ENCODE measurements at places on chromosomes 11 and 22. TPM values are rescaled to one million over a fixed set of nuclear protein-coding genes. Genes with fewer than 3 reads are reported as not detected.

Gene FOSL1
- 17.5 TPM for total RNA-seq

Gene DCHS1
- total RNA-seq, result 1.3 TPM

Gene POU2AF3
- total RNA-seq, result not detected

Gene SYT9
- total RNA-seq, result under 0.01 TPM

Gene DRD4
- not detected for total RNA-seq

Gene PARVA
- 38.6 TPM for total RNA-seq

Gene UBQLNL
- not detected for total RNA-seq

Gene RCN1
- total RNA-seq, result 328 TPM

Gene CXCR5
- not detected for total RNA-seq

Gene NXPE1
- not detected for total RNA-seq

Gene ELMOD1
- total RNA-seq, result 2.8 TPM

Gene TLCD5
- 11.6 TPM for total RNA-seq

Gene ART1
- total RNA-seq, result not detected

Gene OR6T1
- not detected for total RNA-seq

Gene OR51B5
- 0.28 TPM for total RNA-seq

Gene GSTT2
- total RNA-seq, result 0.56 TPM

Gene HEPHL1
- not detected for total RNA-seq

Gene SMIM35
- total RNA-seq, result not detected

Gene OR4D5
- not detected for total RNA-seq

Gene MRGPRX4
- not detected for total RNA-seq

Gene CEP126
- total RNA-seq, result 2.8 TPM

Gene BAIAP2L2
- total RNA-seq, result 1.7 TPM

Gene DDX6
- total RNA-seq, result 118 TPM

Gene MRGPRX1
- total RNA-seq, result not detected

Gene RAPSN
- total RNA-seq, result 0.19 TPM

Gene OR5B17
- not detected for total RNA-seq

Gene BCO2
- total RNA-seq, result 0.38 TPM

Gene CHID1
- total RNA-seq, result 75.5 TPM

Gene TNNI2
- total RNA-seq, result not detected

Gene OR56A1
- total RNA-seq, result not detected

Gene OR5D13
- not detected for total RNA-seq

Gene SLC16A8
- 0.85 TPM for total RNA-seq

Gene TSSK2
- total RNA-seq, result not detected

Gene HEPN1
- total RNA-seq, result not detected

Gene CRYBB2
- total RNA-seq, result not detected

Gene TMEM191C
- 1.1 TPM for total RNA-seq

Gene APOL5
- total RNA-seq, result not detected

Gene GGTLC3
- not detected for total RNA-seq

Gene NTM
- total RNA-seq, result 43.3 TPM

Gene KRTAP5-8
- not detected for total RNA-seq

Gene NDUFV1
- total RNA-seq, result 142 TPM

Gene HPX
- total RNA-seq, result 0.38 TPM

Gene UPK2
- not detected for total RNA-seq

Gene OR52L1
- not detected for total RNA-seq

Gene TBX1
- 0.85 TPM for total RNA-seq

Gene UBQLN3
- total RNA-seq, result not detected

Gene RAB36
- 1.1 TPM for total RNA-seq

Gene PITPNB
- 20.3 TPM for total RNA-seq

Gene MUC5AC
- not detected for total RNA-seq

Gene OR8D2
- total RNA-seq, result not detected

Gene MMP8
- total RNA-seq, result not detected

Gene GRIK4
- total RNA-seq, result not detected

Gene IL17REL
- not detected for total RNA-seq

Gene INSC
- under 0.01 TPM for total RNA-seq

Gene DEUP1
- total RNA-seq, result not detected

Gene ART5
- not detected for total RNA-seq

Gene OR51I1
- total RNA-seq, result not detected

Gene ACCSL
- total RNA-seq, result not detected

Gene OSBP2
- total RNA-seq, result 1.1 TPM

Gene SERPING1
- 21.4 TPM for total RNA-seq
